Effector memory CD8-positive, alpha-beta T cell (primary cell): ENCODE measurements at places on chromosomes 1 and 21.

DNA sequence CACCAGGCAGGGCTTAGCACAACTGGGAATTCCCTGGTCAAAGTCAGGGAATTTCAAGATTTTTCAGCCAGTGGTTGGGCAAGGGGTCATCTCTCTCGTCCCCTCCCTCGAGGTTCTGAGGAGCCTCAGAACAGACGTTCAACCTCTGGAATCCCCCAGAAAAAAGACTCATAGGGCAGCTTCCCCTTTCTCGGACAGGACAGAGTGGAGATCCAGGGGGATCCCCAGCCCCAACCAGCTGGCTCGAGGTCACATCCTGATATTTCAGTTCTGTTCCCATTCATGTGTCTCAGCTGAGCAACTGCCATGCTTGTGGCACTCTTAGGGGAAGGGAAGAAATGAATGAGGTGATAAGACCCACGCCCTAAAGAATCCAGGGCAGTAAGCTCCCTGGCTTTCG is 4.9 kb upstream of the LAD1 start:
- DNase-seq: no peak

DNA sequence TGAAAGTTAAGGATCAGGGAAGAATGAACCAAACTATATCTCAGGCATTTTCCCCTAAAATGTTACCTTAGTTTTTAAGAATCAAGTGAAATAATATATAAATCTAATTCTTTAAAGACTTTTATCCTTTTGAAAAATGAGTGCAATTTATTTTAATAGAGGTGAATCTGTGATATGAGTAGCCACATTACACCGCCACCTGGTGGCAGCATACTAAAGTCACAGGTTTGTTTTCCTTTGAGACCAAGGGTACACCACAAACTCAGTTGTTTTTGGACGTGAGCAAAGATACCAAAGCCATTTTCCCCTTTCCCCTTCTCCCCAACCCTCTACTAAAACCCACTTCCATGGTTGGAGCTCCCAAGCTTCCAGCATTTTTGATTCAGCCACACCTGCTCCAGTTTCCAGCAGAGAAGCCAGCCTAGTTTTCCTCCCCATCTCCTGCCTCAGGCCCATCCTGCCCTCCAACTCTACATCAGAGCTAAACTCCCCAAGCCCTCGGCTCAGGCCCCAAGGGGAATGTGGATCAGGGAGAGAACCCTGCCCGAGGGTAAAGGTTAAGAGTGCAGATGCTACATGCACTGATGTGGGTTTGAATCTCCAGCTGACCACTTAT is 22.9 kb upstream of the LDLRAP1 start:
- peak; percentile 62 for DNase-seq

DNA sequence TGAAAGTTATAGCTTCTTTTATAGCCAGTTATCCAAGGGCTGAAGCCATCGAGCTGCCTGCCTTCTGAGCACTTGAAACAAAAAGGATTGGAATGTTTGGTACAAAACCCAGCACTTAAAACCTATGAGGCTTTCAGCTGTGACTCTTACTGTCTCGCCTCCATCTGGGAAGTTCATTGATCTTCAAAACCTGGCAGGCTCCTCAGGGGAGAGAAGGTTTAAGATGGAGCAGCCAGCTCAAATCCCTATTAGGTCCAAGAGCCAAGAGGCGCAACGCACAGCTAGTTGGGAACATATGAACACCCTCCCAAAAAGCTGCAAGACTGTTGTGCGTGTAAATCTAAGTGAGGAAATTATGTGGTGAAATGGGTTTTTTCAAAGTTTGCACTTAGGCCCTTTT is 33.4 kb downstream of the BACE2 start:
- no peak for DNase-seq

GRCh38 chr1:27562534-27563340 is 41.2 kb downstream of the AHDC1 start:
- no peak for DNase-seq

DNA sequence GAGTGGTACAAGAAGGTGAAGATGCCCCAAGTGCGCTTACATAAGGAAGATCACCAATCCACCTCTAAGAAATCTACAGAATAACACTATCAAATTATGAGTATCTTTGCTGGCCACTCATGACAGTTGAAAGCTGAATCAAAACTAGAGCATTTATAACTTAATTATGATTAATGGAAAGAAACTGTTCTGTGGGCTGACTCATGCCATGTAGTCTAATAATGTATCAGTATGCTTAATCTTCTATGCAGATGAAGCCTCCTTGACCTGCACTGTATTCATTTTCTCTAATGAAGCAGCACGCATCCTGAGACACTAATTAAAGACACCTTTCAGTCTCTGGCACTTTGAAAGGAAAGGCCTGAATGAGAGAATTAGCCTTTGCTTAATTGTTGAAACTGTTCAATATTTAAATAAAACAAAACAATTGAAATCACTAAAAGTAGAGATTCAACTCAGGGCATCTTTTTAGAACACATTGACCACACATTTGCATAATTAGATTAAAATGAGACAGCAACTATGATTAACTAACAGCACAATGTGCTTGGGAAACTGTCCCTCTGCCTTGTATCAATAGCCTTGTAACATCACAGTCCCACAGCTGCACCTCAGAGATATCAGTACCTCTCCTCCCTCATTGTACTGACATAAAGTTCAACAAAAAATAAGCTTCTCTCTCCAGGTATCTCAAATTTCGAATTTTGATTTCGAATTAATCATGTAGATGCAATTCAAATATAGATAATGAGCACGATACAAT is 105.6 kb downstream of the NTPCR start:
- DNase-seq: no peak

- DNase-seq: no peak
Observed at GRCh38 chr21:32386195-32386870, 6.5 kb downstream of the URB1 start.

DNA sequence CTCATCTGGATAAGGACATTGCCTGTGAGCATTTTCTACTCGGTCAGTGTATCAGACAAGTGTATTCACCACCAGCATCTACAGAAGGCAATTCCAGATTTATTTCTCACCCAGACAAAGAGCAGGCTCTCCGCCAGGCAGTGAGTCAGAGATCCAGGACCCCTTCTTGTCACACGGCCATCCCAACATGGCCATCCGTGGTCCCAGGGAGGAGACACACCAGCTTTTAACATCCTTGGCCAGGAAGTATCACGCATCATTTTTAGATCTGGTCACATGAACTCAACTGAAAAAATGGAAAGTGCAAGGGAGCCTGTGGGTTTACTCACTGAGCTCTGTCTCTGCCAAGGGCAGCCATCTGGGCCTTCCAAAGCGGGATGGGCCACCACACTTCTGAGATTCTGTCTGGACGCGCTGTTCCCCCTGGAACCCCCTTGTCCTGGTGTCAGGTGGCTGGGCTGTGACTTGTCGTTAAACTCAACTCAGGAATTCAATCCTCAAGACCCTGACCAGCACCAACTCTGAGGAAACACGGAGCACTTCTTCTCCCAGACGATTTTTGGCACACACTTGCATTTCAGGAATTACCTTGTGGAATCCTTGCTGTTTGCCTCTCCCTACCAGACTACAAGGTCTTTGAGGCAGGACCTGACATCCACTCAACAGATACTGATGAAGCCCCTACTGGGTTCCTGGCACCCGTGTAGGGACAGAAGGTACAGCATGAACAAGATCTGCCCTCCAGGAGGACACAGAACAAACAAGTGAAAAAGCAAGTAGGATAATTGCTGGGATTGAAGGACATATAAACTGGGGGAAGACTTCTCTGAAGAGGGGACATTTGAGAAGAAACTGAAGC is 21.6 kb upstream of the CCSAP start:
- DNase-seq: no peak

DNA sequence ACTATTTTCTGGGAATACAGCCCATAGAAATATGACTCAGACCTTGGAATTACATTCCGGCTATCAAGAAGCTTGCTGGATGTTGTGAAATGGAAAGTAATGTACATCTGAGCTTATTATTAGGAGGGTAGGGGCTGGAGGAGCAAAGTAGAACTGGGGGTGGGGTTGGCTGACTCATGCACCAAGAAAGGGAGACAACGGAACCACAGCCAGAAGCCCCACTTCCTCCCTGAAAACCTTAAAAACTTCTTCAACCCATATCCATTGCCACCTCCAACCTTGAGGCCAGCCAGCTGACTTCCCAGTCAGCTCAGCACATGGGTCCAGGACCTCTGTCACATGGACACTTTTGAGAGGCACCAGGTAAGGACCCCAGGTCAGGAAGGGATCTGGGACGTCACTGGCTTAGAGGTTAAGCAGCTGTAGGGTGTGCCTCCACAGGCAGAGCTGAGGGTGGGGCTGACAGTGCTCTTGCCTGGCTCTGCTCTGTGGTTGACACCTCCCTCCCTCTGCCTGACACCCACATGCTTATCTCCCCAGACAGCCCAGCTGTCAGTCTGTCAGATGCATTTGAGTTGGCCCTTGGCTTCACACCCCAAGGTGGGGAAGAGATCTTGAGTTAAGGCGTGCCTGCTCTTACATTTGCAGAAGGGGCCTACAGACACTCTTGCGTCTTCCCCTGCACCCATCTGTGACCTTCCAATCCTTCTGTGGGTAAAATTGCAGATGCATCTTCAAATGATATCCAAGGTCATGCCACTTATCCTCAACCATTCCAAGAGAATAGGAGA is 5.7 kb upstream of the ZNF683 start:
- DNase-seq: peak; percentile 83

- DNase-seq: no peak
Observed at GRCh38 chr1:36008546-36009197, 75.2 kb upstream of the TEKT2 start.

DNA sequence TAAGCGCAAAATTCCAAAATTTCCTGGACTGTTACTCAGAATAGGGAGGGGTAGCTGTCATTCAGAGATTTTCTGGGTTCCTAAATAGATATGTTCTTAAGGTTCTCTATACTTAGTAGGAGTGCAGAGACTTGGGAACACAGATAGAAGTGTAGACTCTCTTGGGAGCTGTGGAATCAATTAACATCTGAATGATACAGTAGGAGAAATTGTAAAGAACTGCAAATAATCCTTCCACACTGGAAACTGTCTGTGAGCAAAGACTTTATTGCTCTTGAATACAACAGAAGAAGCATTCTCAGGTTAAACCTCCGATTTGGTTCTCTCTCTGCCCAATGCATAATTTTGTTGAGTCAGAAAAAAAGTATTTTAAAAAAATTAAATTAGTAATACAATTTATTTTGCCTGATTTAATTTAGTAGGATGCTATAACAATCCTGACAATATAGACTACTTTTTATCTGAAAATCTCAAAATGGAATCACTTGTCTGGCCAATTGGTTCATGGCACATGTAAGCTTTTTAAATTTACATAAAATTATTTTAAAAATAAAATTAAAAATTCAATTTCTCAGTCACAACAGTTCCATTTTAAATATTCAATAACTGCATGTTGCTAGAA is 1754.3 kb downstream of the PLA2G4A start:
- no peak for DNase-seq

GRCh38 chr1:8472668-8473067 is 154.8 kb downstream of the SLC45A1 start:
- no peak for DNase-seq
